ENCODE measurements at places on chromosomes 1 and 21. TPM values are rescaled to one million over a fixed set of nuclear protein-coding genes. Genes with fewer than 3 reads are reported as not detected.

GRCh38 chr1:33147997-33148314, 33.9 kb downstream of the TRIM62 start:
- H3K27ac ChIP-seq: no peak overlapping the region
- H3K4me1 ChIP-seq: peaks cover 6% of the 10 kb centered on the region
- no peaks in the 10 kb centered on the region for H3K27me3 ChIP-seq
- H3K36me3 ChIP-seq: no peaks in the 10 kb centered on the region
- no peak overlapping the region for H3K4me3 ChIP-seq

GRCh38 chr1:7898962-7899361, 41.7 kb downstream of the TNFRSF9 start:
- no peak overlapping the region for H3K4me3 ChIP-seq
- H3K27ac ChIP-seq: no peak overlapping the region
- no peaks in the 10 kb centered on the region for H3K27me3 ChIP-seq
- H3K4me1 ChIP-seq: no peaks in the 10 kb centered on the region

DNA sequence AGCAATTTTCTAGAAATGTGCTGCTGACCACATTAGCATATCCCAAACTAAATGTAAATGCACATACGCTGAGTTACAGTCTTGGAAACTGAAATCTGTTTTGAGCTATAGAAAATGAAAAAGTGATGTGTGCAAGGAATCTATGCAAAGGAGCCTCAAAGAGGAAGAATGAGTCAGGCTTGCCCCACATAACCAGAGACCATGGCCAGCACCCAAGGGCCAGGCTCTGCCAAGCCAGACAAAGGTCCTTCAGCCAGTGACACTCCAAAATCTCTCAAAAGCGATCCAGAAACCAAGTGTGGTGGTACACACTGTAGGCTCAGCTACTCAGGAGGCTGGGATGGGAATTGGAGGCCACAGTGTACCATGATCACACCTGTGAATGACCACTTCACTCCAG, 195.2 kb downstream of the TOMM20 start:
- no peak overlapping the region for H3K27ac ChIP-seq
- no peaks in the 10 kb centered on the region for H3K27me3 ChIP-seq
- H3K4me1 ChIP-seq: no peaks in the 10 kb centered on the region

GALNT2 gene
- 68.6 TPM for total RNA-seq

RSBN1 gene
- total RNA-seq: 17.4 TPM

Data from body of pancreas (tissue), 4 donors.